CD4-positive, alpha-beta T cell treated with Interleukin-6 for 4 hours (primary cell): ENCODE measurements at places on chromosomes 3 and 15.

DNA sequence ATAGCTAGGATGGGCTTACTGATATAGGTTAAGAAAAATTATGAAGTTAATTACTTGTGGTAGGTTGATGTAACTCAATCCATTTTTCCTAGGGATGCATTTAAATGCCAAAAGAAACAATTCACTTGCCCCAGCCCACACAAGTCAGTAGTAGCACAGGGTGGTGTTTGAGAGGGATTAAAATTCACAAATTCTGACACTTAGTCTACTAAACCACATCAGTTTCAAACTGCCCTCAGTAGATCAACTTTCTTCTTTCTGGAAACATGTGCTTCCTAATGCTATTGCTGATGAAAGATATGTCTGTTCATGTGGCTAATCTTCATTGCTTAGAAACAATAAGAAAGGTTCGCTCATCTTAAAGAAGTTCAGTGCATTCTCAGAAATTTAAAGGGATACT is 160.6 kb downstream of the EPHA3 start:
- DNase-seq: no peak

DNA sequence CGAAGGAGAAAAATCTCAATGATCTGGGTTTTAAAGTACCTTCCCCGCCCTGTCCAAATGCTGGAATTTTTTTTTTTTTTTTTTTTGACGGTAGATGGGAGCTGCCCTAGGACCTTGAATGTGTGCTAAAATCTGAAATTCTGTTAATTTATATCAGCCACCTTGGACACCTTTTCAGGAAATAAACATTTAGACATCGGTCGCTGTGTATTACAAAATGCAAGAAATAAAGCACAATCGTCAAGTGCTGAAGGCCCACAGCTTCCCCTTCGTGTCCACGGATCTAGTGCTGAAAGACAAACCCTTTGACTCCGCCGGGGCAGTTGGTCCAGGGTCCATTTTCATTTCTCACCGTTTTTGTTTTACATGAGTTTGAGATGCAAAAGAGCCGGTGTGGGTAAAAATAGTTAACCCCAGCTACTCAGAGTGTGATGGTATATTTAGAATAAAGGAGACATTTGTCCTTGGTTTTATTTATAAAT is 90.2 kb upstream of the CHD2 start:
- DNase-seq: peak; percentile 49

- DNase-seq: peak; percentile 16
Observed at GRCh38 chr3:183122257-183122932, 23.1 kb upstream of the MCCC1 start.

GRCh38 chr15:101070502-101071273 is 151.5 kb downstream of the LRRK1 start:
- DNase-seq: no peak

GRCh38 chr15:25611603-25612002 is 172.8 kb upstream of the UBE3A start:
- DNase-seq: no peak
